CD4-positive, CD25-positive, alpha-beta regulatory T cell (primary cell): ENCODE measurements at places on chromosomes 13 and 19. TPM values are rescaled to one million over a fixed set of nuclear protein-coding genes. Genes with fewer than 3 reads are reported as not detected.

The CLC gene
- polyA plus RNA-seq, result not detected

The CTXN1 gene
- polyA plus RNA-seq, result not detected

The PLK5 gene
- not detected for polyA plus RNA-seq

The NXNL1 gene
- not detected for polyA plus RNA-seq

The ADPRHL1 gene
- polyA plus RNA-seq, result 0.54 TPM

The ACP7 gene
- not detected for polyA plus RNA-seq

The UNC13A gene
- not detected for polyA plus RNA-seq

The TMEM255B gene
- 0.11 TPM for polyA plus RNA-seq

The CABP5 gene
- not detected for polyA plus RNA-seq

The LRRC4B gene
- not detected for polyA plus RNA-seq

The SBK2 gene
- not detected for polyA plus RNA-seq

The CDX2 gene
- polyA plus RNA-seq, result not detected

The HIPK4 gene
- not detected for polyA plus RNA-seq

The PEAK3 gene
- polyA plus RNA-seq, result 0.10 TPM

The FXYD3 gene
- polyA plus RNA-seq, result not detected

The CEACAM19 gene
- polyA plus RNA-seq, result not detected

The SIAH3 gene
- not detected for polyA plus RNA-seq

The CCDC194 gene
- polyA plus RNA-seq, result not detected

The FGF9 gene
- polyA plus RNA-seq, result 2.3 TPM

The SLC1A5 gene
- 28.8 TPM for polyA plus RNA-seq

The PTPRS gene
- 0.69 TPM for polyA plus RNA-seq

The SIGLEC12 gene
- polyA plus RNA-seq, result 0.57 TPM

The ZIC5 gene
- polyA plus RNA-seq, result not detected

The CRLF1 gene
- not detected for polyA plus RNA-seq

The JSRP1 gene
- 2.0 TPM for polyA plus RNA-seq

The GAPDHS gene
- not detected for polyA plus RNA-seq

The FAM216B gene
- not detected for polyA plus RNA-seq

The CELF5 gene
- not detected for polyA plus RNA-seq

The PRKCG gene
- polyA plus RNA-seq, result not detected

The MBD3L2 gene
- not detected for polyA plus RNA-seq

The DIRAS1 gene
- polyA plus RNA-seq, result not detected

The CIC gene
- 0.57 TPM for polyA plus RNA-seq

The CGB7 gene
- polyA plus RNA-seq, result not detected

The LHB gene
- polyA plus RNA-seq, result not detected

The OR7A5 gene
- not detected for polyA plus RNA-seq

The GPR4 gene
- not detected for polyA plus RNA-seq

The ZNF497 gene
- 0.79 TPM for polyA plus RNA-seq

The IRGC gene
- not detected for polyA plus RNA-seq

The KIR2DL4 gene
- not detected for polyA plus RNA-seq

The ZNF585A gene
- 45.1 TPM for polyA plus RNA-seq

The TRPC4 gene
- polyA plus RNA-seq, result not detected

The RNF17 gene
- 0.28 TPM for polyA plus RNA-seq
